Skin of body (tissue), 3 donors: ENCODE measurements at places on chromosomes 13 and 19. TPM values are rescaled to one million over a fixed set of nuclear protein-coding genes. Genes with fewer than 3 reads are reported as not detected.

The ATP4A gene
- total RNA-seq: not detected

GRCh38 chr19:51820831-51821446 is 26.0 kb downstream of the FPR3 start:
- no peak for DNase-seq

DNA sequence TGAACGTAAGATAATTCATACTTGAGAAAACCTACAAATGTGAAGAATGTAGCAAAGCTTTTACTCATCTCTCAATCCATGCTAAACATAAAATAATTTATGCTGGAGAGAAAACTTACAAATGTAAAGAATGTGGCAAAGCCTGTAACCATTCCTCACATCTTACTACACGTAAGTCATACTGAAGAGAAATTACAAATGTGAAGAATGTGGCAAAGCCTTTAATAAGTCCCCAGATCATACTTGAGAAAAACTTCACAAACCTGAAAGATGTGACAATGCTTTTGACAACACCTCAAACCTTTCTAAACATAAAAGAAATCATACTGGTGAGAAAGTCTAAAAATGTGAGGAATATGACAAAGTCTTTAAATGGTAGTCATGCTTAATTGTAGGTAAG is 89.4 kb downstream of the ZNF675 start:
- DNase-seq: no peak

DNA sequence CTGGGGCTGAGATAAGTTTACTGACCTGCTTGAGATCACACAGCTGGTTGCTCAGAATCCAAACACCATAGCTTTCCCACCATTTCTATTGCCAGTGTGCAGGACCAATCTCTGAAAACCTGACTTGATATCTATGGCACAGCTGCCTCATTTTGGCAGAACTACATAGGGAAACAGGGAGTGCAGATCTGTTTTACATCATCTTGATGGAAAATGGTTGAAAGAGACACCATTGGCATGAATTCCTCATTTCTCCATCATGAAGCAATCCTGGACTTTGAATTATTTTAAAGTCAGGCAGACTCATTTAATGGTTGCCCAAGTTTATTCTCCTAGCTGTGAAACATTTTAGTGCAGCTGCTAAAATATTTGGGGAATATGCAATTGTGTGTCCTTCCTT is 1628.2 kb upstream of the SLC10A2 start:
- no peak for DNase-seq

DNA sequence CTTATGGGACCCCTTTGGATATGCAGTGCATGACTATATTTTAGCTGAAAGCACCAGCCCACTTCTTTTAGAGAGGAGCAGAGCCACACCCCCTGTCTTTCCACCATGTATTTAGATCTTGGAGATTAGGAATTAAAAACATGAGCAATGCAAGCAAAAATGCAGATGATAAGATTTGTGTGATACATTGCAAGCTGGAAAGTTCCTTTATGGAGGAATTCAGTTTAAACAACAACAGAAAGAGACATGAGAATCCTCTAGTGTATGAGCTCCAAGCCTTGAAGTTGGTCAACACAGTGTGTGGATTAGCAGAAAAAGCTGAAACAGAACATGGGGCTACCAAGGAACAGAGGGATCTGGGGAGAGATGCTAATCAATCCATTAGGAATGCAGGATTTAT is 529.8 kb upstream of the NBEA start:
- DNase-seq: peak; percentile 18

The LILRA1 gene
- not detected for total RNA-seq

- no peak for DNase-seq
These were observed 17.5 kb downstream of the KLF2 start for GRCh38 chr19:16342002-16342715.

GRCh38 chr19:16316506-16316882 is 8.1 kb upstream of the KLF2 start:
- DNase-seq: no peak

The TMEM238 gene
- total RNA-seq: 0.30 TPM

- DNase-seq: no peak
These were observed 26.7 kb downstream of the CEACAM8 start for GRCh38 chr19:42568006-42568405.

The KLK15 gene
- total RNA-seq: not detected

- no peak for DNase-seq
These were observed 15.6 kb upstream of the PROZ start for GRCh38 chr13:113142876-113143275.

GRCh38 chr19:33245948-33246708 is 20.5 kb upstream of the SLC7A10 start:
- DNase-seq: peak; percentile 25

GRCh38 chr13:35388441-35389355 is 87.8 kb downstream of the MAB21L1 start:
- peak; percentile 83 for DNase-seq

DNA sequence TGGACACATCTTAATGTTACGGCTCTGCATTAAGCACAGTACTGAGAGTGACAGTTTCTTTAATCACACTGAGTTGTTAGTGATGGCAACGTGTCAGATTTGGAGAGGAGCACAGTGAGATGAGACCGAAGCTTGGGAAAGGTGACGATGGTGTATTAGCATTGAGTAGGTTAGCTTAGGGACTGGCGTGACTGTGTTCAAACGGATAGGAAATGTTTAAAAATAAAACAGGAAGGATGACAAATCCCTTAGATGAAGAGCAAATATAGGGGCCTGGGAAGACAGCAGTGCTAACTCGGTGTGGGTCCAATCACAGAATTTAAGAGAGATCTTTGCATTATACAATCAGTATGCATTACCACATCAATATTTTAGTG is 384.3 kb downstream of the HS6ST3 start:
- DNase-seq: no peak

The C19orf73 gene
- total RNA-seq: 0.30 TPM

- no peak for DNase-seq
These were observed 57.7 kb upstream of the LDLR start for GRCh38 chr19:11031421-11032070.

GRCh38 chr19:13010992-13011652 is 15.8 kb downstream of the NFIX start:
- no peak for DNase-seq

GRCh38 chr19:48837051-48837524 is 797 bp upstream of the HSD17B14 start:
- DNase-seq: peak; percentile 81

GRCh38 chr13:24624801-24625231 is 55.4 kb upstream of the ATP12A start:
- DNase-seq: no peak

DNA sequence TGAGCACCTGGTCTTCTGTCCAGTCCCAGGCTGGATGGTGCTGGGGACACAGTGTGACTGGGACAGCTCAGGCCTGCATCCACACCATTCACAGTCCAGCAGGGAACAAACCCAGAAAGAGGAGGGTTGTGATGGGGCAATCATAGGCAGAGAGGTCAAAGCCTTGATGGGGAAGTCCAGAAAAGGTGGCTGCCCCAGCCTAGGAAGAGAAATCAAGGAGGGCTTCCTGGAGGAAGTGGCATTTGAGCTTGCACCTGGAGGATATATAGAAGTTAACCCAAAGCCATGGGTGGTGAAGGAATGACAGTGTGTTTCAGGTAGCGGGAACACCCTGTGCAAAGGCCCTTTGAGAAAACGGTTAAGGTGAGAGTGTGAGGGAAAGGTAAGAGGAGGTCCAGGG is 2.6 kb upstream of the PRX start:
- no peak for DNase-seq

GRCh38 chr19:13652810-13653590 is 111.3 kb upstream of the MRI1 start:
- DNase-seq: no peak

- DNase-seq: no peak
These were observed 20.9 kb upstream of the IGSF23 start for GRCh38 chr19:44592451-44592890.

The KCNJ14 gene
- total RNA-seq: 1.2 TPM

- DNase-seq: no peak
These were observed 5.6 kb downstream of the ZAR1L start for GRCh38 chr13:32309312-32310133.

DNA sequence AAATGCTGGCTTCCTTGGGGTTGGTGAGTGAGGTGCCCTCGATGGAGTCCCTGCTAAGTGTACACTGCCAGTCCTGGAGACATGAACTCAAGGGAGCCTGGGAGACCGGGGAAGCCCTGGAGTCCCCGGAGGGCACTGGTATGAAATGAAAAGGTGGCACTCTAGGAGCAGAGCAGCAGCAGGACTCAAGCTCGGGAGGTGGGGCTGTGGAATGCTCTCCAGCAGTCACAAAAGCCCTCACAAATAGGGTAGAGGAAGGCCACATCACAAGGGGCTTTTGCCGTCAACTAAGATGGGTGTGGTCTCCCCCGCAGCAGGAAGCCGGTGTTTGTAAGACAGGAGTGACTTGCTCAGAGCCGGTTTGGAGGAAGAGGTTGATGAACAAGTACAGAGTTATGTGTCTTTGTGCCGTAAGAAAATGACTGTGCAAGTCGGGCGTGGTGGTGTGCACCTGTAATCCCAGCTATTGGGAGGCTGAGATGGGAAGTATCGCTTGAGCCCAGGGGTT is 19.3 kb downstream of the CCNE1 start:
- DNase-seq: no peak

GRCh38 chr19:44574186-44574950 is 39.0 kb upstream of the IGSF23 start:
- DNase-seq: no peak

GRCh38 chr13:44546164-44546563 is 30.0 kb downstream of the TSC22D1 start:
- no peak for DNase-seq

- DNase-seq: no peak
These were observed 23.1 kb downstream of the SIGLEC5 start for GRCh38 chr19:51607077-51607476.

- no peak for DNase-seq
These were observed 13.8 kb upstream of the ILF3 start for GRCh38 chr19:10640361-10640760.

The GDF15 gene
- 5.8 TPM for total RNA-seq
